Thymus (tissue), 14 donors: ENCODE measurements at places on chromosomes 7 and 10. TPM values are rescaled to one million over a fixed set of nuclear protein-coding genes. Genes with fewer than 3 reads are reported as not detected.

GRCh38 chr10:129305046-129305445, 162.0 kb upstream of the MGMT start:
- DNase-seq, result no peak

DNA sequence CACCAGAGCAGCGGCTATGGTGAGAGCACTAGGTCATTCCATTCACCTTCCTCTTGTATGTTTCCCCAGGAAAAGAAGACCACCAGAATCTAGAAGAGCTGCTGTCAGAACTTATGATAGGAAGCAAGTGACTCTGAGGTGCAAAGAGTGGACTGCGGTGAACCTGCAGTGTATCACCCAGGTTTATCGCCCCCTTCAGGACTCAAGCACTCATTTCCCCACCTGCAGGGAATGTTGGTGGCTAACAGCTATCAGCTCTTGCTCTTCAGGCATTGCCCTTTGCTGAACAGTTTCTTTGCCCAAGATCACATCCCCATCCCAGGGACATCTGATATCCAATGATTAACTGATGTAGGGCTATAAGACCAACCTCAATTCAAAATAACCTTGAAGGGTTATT, 66.3 kb upstream of the IL6 start:
- no peak for DNase-seq

- DNase-seq, result no peak
Observed at GRCh38 chr7:77831953-77832352, 33.4 kb downstream of the PHTF2 start.

GRCh38 chr7:23474094-23474828, 4.0 kb upstream of the IGF2BP3 start:
- no peak for DNase-seq

Gene SEMA3D
- 1.3 TPM for total RNA-seq

DNA sequence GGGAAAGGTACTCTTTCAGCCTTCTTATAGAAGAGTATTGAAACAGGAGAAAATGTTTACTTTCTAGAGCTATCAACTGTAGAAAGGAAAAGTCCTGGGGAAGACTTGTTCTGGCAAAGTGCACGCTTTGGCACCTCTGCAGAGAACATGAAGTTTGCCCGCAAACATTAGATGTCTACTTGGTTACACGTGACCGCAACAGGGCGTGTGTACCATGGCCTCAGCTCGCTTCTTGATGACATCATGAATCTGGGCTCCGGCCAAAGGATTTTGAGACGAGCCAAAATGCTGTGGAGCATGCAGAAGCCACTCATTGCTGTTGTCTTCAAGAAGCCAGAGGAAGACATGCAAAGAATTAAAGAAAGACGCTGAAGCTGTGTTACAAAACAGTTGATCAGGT, 8.6 kb upstream of the TAS2R60 start:
- peak; percentile 38 for DNase-seq

GRCh38 chr7:129315960-129316359, 91.1 kb downstream of the AHCYL2 start:
- DNase-seq, result no peak

- peak; percentile 34 for DNase-seq
Observed at GRCh38 chr7:29189743-29190201, 4.8 kb upstream of the CHN2 start.

Gene GOLGA7B
- total RNA-seq, result 0.52 TPM

- DNase-seq, result no peak
Observed at GRCh38 chr7:129754406-129754805, 142.9 kb downstream of the NRF1 start.

DNA sequence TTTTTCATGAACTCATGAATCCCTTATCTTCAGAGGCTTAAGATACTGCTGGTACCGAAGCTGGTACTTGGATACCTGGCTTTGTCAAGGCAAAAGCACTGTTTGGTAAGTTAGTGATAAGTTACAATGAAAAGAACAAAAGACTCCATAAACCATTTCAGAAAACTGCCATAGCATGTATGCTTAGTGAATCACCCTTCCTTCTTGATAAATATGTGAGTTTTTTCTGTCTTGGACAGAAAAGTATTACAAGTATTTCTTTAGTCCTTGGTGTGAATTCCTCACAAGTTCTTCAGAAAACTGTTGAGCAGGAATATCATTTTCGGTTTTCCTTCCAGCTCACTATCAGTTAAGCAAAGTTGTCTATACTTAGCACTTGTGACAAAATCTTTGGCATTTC, 25.6 kb downstream of the PUS7 start:
- no peak for DNase-seq

DNA sequence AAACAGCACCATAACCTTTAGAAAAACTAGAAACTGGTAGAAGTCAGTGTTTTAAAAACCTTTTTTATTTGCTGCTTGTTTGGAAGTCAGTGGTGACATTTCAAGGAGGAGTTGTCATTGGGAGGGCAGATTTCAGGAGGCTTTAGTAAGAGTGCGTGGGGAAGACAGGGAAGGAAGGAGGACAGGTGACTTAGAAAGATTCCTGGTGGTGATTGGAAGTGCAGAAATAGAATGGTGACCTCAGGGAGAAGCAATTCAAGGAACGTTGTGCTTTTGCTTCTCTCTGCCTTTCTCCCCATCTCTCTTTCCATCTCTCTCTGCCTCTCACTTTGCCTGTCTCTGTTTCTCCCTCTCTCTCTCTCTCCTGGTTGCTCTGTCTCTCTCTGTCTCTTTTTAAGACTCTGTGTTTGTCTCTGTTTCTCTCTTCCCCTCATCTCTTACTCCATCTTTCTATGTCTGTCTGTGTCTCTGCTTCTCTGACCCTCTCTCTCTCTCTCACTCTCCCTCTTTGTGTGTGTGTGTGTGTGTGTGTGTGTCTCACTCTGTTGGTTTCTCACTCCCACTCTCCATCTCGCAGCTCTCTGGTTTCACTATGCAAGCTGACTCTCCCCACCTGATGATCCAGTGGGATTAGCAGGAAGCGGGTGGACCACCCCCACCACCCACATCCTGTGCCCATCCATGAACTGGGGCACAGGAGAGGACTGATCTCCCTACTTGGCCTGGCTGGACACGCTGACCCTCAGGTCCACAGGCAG, 10.9 kb upstream of the PFKP start:
- DNase-seq, result no peak

- no peak for DNase-seq
Observed at GRCh38 chr10:43327171-43327570, 44.3 kb upstream of the FXYD4 start.

DNA sequence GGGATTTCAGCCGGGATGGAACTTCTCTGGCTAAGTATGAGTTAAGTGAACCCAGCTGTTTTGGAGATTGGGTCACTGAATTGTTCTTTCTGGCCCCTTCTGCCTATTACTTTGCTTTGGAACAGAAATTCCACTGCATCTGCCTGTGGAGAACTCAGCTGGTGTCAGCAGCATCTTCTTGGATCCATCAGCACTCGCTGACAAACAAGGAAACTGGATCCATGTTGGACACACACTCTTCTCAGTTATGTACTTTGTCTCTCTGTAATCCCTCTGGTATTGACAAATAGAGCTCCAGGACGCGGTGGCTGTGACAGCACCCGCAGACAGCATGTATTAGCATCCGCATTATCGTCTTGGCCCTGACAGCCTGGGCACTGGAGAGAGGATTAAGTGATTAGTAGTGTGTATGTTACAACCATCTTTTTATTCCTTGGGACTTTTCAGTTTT, 73.0 kb upstream of the BMPER start:
- no peak for DNase-seq

- no peak for DNase-seq
Observed at GRCh38 chr7:91465595-91466061, 201.4 kb downstream of the FZD1 start.

Gene ODAD2
- total RNA-seq, result 0.76 TPM
